ENCODE measurements at places on chromosomes 11 and 22.
A peak's percentile ranks its signal among the peaks of the same experiment; 100 is the strongest.

DNA sequence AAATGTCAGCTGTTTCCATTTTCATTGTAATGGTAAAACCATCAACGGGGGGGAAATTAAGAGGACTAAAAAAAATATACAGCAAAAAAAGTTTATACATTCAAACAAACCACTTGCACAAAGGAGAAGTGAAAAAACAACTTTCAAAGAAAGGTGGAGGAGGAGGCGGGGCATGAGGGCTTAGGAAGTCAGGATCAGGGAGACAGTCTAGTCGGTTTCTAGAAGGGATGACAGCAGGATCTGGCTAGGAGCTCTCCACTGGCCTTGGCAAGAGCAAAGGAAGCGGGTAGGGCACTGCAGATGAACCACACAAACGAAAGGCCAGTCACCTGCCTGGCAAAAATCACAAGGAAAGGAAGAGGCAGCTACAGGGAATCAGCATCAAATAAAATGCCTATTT lies 31.0 kb downstream of the NAP1L4 start:
- no peak for DNase-seq

DNA sequence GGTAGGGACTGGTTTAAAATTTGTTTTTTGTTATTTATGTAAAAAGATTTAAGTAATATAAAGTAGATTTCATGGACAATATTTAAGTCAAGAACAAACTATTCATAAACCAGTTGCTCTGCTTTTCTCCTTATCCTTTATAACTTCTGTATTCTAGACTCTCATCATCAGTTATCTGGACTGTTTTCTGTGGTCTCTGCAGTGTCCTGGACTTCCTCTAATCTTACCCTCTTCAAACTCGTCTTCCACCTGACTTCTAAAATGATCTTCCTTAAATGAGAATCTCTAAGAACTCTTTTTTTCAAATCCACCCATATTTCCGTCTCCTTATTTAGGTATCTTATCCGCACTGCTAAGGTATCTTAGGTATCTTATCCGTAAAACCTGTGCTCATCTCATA lies 8.1 kb downstream of the RRM1 start:
- no peak for DNase-seq

- no peak for DNase-seq
Observed at GRCh38 chr11:62001450-62002191, 34.2 kb upstream of the FTH1 start.

DNA sequence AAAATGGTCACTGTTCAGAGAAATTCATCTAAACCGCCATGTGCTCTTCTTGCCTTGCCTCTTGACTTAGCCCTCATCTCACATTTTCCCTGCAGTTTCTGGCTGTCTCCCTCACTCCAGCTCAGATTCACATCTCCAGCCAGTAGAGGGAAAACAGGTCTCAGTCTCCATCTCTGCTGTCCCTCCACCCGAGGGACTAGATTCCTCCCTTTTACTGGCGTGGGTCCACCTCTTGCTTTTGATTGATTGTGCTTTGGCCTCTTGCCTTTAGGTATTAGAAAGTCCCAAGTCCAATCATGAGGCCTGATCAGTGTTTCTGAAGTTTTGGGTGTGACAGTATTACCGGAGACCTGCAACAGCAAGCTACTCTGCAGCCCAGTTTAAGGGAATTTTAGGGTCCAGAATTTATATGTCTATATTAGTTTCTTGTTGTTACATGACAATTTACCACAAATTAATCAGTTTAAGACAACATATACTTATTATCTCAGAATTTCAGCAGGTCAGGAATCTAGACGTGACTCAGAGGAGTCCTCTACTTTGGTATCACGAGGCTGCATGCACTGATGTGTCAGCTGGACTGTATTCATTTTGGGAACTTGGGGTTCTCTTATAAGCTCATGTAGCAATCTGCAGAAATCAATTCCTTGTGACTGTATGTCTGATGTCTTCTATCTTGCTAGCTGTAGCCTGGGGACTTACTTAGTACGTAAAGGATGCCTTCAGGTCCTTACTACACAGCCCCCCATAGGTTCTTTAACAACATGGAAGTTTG lies 805.2 kb upstream of the CCDC90B start:
- DNase-seq = no peak

- DNase-seq = no peak
Observed at GRCh38 chr11:88277349-88277915, 60.1 kb downstream of the CTSC start.

GRCh38 chr11:39965701-39966100 lies 1493.8 kb downstream of the LRRC4C start:
- DNase-seq = no peak

DNA sequence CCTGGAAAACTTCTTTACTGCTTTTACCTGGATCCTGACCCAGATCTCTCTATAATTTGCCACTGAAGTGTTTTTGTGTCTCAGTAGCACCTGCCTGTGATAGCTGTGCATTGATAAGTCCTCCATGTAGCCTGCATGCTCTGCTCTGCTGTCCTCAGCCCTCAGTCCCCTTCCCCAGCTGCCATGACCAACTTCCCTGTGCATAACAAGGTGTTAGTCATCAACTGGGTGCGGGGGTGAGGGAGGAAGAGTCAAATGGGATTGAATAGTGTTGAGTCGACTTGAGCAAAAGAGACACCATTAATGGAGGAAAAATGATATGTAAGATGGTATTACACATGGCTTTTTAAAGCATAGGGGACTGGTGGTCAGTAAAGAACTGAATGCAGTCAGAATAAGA lies 92.2 kb upstream of the PLET1 start:
- DNase-seq = peak; percentile 7

- no peak for DNase-seq
Observed at GRCh38 chr11:116787436-116787785, 412 bp downstream of the ZPR1 start.

DNA sequence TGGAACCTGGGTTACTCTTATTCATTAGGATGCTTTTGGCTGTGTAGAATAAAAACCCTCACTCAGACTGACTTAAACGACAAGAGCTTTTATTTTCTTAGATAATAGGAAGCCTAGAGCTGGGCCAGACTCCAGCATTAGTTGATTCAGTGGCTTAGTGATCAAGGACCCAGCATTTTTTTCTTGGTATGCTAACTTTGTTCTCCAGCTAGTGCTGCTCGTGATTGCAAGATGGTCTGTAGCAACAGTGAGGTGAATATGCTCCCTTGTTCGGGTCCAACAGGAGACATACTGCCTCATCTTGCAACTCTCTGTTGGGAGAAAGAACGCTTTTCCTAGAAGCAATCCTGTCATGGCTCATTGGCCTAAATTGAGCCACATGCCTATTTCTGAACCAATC lies 33.4 kb downstream of the INSC start:
- DNase-seq = no peak

DNA sequence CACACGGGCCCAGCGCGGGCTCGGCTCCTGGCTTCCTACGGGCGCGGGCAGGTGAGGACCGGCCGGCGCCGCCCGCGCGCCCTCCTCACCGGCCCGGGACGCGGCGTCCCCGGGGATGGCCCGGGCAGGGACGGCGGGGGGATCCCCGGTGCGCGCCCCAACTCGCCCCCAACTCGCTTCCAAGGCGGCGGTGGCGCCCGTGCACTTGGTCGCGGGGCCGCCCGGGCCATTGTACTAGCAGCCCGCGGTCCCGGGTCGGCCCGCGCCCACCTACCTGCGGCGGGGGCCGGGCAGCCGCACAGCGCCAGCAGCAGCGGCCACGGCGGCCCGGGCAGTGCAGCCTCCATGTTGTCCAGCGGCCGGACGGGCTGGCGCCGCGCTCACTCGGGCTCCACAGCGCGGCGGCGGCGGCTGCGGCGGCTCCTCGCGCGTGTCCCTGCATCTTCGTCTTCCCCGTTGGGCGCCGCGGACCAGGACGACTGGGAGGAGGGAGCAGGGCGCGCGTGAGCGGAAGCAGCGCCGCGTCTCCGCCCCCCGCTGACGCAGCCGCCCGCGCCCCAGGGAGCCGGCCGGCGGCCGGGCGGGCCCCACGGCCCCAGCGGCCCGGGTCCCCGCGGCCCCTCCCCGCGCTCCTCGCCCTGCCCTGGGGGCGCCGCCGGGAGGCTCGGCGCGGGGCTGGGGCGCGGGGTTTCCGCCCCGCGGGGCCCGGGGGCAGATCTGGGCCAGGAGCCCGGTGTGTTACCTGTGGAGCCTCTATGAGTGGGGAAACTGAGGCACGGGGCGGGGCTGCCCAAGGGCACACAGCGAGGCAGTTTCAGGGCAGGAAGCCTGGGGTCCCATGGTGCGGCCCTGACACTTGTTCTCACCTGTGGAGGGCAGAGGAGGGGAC lies 159.3 kb upstream of the GRK3 start:
- DNase-seq = peak; percentile 77

GRCh38 chr11:96246718-96247552 lies 96.1 kb downstream of the MAML2 start:
- DNase-seq = no peak

DNA sequence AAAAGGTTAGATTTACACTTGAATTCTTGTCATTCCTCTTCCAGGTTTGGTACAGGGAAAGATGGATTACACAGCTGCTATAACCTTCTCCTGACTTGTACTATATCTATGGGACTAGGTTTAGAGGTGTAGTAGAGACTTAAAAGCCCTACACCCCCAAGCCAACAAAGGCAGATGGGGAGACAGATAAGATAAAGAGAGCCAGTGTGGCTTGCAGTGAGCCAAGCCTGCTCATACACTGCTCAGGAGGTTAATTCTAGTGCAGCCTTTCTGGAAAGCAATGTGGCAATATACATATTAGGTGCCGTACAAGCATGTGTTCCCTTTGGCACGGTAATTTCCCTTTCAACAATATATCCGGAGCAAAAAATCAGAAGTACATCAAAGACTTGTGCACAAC lies 10.8 kb downstream of the SIK3 start:
- DNase-seq = no peak

DNA sequence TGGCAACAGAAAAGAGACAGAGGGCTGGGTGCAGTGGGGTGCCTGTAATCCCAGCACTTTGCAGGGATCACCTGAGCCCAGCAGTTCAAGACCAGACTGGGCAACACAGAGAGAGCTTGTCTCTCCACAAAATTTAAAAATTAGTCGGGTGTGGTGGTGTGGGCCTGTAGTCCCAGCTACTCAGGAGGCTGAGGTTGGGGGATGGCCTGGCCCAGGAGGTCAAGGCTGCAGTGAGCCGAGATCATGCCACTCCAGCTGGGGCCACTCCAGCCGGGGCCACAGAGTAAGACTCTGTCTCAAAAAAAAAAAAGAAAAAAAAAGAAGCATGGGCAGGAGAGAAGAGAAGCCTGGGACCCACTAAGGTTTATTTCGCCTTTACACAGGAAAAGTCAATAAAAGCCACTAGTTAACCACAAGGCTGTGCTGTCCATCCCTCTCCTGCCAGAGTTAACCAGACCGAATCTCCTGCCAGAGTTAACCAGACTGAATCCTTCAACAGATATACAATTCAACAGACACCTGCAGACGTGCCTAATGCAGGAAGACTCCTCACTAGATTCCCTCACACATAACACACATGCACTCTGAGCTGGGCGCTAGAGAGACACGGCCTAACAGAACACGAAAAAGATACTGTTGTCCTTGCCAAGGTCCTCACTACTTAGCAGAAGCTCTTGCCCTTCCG lies 29.8 kb downstream of the MICAL3 start:
- DNase-seq = no peak

- no peak for DNase-seq
Observed at GRCh38 chr22:32932176-32932575, 126.0 kb downstream of the SYN3 start.

- DNase-seq = no peak
Observed at GRCh38 chr11:92931746-92932422, 37.6 kb upstream of the MTNR1B start.

DNA sequence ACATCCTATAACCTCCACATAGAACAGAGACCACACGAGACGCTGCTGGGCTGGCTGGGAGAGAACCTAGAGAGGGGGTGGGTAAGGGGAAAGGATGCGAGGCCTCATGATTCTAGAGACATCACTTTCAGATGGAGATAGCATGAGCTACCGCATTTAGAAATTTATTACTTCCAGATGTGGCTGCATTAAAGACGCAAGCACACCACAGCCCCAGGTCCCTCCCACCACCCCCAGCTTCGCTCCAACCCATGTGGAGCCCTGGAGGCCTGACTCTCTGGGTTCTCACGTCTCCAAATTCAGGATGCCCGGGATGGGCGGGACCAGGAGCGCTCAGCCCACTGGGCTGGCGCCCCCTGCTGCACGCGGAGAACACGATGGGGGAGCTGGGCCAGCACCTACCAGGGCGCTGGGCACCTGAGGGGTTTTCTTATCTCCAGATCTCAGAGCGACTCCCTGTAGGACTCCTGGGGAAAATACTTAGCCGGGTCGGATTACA lies 13.6 kb downstream of the MRPL21 start:
- DNase-seq = peak; percentile 62

GRCh38 chr22:39927544-39927943 lies 26.7 kb downstream of the GRAP2 start:
- DNase-seq = no peak

GRCh38 chr11:3623767-3624458 lies 17.9 kb downstream of the ART5 start:
- no peak for DNase-seq

DNA sequence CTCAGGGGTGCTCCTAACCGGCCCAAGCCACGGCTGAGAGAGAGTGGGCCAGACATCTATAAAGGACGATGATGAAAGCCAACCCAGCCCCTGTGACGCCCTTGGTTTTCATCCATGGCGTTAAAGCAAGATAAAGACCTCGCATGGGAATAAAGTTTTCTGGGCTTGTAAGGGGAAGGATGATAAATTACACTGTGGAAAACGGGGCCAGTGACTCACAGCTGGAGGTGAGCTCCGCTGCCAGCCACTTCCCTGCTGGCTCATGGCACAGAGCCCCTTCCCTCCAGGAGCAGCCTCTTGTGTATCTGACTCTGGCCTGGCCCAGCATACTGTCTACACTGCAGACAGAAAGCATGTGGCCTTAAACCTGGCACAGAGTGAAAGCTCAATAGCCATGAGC lies 503.2 kb upstream of the B3GAT1 start:
- DNase-seq = no peak

- DNase-seq = no peak
Observed at GRCh38 chr11:20048246-20048645, 112.0 kb downstream of the DBX1 start.

- DNase-seq = no peak
Observed at GRCh38 chr22:24500277-24500820, 5.2 kb downstream of the UPB1 start.

GRCh38 chr22:22099194-22099486 lies 116.6 kb upstream of the TOP3B start:
- DNase-seq = no peak

GRCh38 chr22:32024796-32025195 lies 18.3 kb upstream of the SLC5A1 start:
- no peak for DNase-seq

DNA sequence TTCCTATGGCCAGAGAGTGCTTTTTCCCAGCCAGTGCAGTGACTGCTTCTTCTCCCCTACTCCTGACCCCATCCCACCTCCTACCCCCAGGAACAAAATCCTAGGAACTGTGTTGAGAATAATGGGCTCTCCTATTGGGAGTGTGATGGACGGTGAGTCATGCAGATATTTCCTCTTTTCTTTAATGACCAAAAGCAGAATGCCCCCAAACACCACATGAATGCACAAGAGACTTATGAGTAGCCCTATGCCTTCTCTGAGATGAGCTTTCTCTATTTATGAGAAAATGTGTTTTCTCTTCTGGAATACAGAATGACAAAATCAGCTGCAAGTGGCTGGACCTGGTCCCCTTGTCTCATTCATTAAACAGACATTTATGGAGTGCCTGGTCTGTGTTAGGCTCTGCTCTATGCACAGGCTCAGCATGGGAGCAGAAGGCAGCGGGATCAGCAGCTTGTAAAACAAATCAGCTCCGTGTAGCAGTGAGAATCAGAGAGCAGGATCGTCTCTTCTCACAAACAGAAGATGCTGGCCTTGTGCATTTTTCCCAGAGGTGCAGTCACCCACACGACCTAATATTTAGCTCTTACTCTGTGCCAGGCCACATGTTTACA lies 47.5 kb upstream of the GALNT18 start:
- DNase-seq = no peak

All from ureter (tissue), 1 donor.